ENCODE measurements at places on chromosomes 3 and 15. TPM values are rescaled to one million over a fixed set of nuclear protein-coding genes. Genes with fewer than 3 reads are reported as not detected.

DNA sequence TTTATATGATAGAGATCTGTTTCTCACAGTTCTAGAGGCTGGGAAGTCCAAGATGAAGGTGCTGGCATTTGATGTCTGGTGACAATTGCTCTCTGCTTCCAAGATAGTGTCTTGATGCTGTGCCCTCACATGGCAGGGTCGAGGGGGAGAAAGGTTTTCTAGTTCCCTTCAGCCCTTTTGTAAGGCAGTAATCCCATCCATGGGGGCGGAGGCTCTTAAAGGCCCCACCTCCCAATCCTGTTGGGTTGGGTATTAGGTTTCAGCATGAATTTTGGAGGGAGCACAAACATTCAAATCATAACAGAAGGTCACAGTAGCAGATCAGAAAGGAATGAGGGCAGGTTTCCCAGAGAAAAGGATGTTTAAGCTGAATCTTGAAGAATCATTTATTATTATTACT, 601.7 kb upstream of the ZNF717 start:
- DNase-seq, result no peak
- no peaks in the 10 kb centered on the region for H3K27me3 ChIP-seq
- no peaks in the 10 kb centered on the region for H3K4me1 ChIP-seq
- H3K27ac ChIP-seq, result no peak overlapping the region

- H3K27ac ChIP-seq, result no peak overlapping the region
- H3K4me1 ChIP-seq, result peaks cover 13% of the 10 kb centered on the region
- H3K27me3 ChIP-seq, result no peaks in the 10 kb centered on the region
- H3K36me3 ChIP-seq, result no peaks in the 10 kb centered on the region
Observed at GRCh38 chr3:98777286-98777685, 14.1 kb downstream of the ST3GAL6 start.

DNA sequence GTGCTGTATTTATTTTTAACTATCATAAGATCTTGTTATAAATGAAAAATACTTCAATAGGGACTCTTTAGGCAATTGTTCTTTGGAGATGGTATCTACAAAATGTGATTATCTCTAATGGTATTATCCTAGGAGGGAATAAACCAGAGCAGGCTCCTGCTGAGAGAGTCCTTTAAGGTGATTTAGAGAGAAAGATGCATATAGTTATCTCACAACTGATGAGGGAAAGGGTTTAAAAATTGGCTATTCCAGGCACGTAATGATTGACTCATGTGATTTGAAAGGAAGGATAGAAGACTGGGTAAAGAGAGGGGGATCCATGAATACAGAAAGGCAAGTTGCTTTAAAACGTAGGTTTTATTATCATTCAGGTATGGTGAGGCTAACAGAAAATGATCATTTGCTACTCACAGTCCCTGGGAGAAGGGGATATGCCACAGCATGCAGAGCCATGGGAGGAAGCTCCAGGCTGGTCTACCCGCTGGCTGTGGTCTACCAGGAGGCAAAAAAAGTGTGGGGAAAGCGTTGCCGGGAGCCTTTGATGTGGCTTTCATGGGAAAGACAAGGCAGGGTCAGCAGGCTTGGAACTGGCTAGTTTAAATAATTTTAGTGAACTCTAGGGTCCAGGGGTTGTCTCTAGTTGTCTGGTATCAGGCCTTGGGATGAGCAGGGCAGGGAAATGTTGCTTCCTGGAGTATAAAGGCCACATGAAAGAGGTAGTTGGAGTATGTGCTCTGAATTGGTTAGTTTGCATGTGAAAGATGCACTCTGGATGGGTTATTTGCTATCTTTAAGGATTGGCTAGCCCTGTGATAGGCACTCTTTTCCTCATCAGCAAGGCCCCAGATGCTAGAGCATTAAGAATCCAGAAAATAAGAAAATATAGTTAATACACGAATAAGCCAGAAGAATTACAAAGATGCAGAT, 798.4 kb upstream of the GRM7 start:
- no peak for DNase-seq
- H3K4me1 ChIP-seq, result no peaks in the 10 kb centered on the region
- no peaks in the 10 kb centered on the region for H3K36me3 ChIP-seq
- no peak overlapping the region for H3K27ac ChIP-seq

DNA sequence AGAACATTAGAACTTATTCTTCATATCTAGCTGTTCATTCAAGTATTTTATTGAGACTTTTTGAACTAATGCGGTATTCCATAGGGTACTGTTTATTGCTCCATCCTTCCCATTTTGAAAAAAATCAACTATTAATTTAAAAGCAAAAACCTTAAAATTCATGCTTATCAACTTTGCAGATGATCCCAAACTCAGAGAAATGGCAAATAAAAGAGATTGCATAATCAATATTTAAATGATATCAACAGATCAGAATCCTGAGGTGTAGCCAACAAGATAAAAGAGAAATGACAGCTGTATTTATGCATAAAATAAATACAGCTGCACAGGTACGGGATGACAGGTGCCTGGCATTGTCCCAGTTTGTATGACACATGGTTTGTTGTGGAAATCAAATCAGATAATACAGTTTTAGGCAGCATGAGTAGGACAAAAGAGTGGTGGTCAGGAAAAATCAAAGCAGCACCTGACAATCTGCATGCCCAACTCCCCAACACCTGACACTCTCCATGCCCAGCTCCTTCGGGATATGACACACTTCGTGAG, 42.4 kb upstream of the CMTM8 start:
- no peak overlapping the region for H3K27ac ChIP-seq
- no peaks in the 10 kb centered on the region for H3K36me3 ChIP-seq
- no peaks in the 10 kb centered on the region for H3K4me1 ChIP-seq
- no peaks in the 10 kb centered on the region for H3K27me3 ChIP-seq
- no peak for DNase-seq

- no peaks in the 10 kb centered on the region for H3K4me1 ChIP-seq
- H3K4me3 ChIP-seq, result no peak overlapping the region
- no peak for DNase-seq
- H3K36me3 ChIP-seq, result no peaks in the 10 kb centered on the region
- H3K27me3 ChIP-seq, result no peaks in the 10 kb centered on the region
Observed at GRCh38 chr3:193051314-193051713, 133.7 kb upstream of the MB21D2 start.

DNA sequence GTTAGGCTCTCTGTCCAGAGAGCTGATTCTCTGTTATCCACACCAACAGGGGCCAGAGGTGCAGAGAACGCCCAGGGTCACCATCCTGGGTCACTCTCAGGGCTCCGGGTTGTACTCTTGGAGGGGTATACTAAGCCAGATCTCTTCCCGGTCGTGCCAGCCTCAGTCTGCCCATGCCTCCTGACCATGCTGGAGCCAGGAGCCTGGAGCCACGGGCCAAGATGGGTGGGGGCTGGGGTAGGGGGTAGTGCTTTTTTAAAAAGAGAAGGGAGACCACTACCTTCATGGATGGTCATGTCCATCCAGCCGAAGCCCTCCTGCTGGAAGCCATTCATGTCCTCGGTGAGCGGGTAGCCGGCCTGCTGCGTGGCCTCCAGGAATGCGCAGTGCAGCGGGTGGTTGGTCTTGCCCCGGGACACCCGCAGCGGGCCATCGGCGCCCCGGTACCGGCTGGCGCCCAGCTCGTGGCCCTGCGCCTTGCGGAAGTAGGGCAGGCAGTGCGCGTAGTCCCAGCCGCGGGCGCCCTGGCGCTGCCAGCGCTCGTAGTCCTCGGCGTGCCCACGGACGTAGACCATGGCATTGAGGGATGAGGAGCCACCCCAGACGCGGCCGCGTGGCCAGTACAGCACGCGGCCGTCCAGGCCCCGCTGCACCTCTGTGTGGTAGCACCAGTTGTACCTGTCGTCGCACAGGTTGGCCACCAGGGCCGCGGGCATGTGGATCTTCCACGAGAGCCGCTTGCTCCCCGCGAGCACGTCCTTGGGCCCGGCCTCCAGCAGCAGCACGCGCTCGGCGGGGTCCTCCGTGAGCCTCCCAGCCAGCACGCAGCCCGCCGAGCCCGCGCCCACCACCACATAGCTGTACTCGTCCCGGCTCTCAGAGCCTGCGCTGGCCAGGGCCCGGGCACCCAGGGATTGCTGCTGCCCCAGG, 22.9 kb downstream of the CHDH start:
- DNase-seq, result peak; percentile 66
- H3K27ac ChIP-seq, result no peak overlapping the region
- no peak overlapping the region for H3K4me3 ChIP-seq
- H3K27me3 ChIP-seq, result no peaks in the 10 kb centered on the region
- H3K36me3 ChIP-seq, result no peaks in the 10 kb centered on the region
- no peaks in the 10 kb centered on the region for H3K4me1 ChIP-seq

DNA sequence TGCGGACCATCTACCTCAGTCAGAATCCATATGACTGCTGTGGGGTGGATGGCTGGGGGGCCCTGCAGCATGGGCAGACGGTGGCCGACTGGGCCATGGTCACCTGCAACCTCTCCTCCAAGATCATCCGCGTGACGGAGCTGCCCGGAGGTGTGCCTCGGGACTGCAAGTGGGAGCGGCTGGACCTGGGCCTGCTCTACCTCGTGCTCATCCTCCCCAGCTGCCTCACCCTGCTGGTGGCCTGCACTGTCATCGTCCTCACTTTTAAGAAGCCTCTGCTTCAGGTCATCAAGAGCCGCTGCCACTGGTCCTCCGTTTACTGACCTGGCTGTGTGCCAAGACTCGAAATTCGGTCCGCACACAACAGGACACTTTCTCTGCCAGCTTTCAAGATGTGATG, 21.9 kb downstream of the NRROS start:
- no peak for DNase-seq
- H3K27ac ChIP-seq, result no peak overlapping the region
- H3K27me3 ChIP-seq, result no peaks in the 10 kb centered on the region
- peaks cover 41% of the 10 kb centered on the region for H3K36me3 ChIP-seq

- H3K4me3 ChIP-seq, result no peak overlapping the region
- no peaks in the 10 kb centered on the region for H3K27me3 ChIP-seq
- no peaks in the 10 kb centered on the region for H3K36me3 ChIP-seq
- no peak for DNase-seq
- H3K27ac ChIP-seq, result no peak overlapping the region
Observed at GRCh38 chr15:100256970-100257650, 84.7 kb downstream of the ADAMTS17 start.

DNA sequence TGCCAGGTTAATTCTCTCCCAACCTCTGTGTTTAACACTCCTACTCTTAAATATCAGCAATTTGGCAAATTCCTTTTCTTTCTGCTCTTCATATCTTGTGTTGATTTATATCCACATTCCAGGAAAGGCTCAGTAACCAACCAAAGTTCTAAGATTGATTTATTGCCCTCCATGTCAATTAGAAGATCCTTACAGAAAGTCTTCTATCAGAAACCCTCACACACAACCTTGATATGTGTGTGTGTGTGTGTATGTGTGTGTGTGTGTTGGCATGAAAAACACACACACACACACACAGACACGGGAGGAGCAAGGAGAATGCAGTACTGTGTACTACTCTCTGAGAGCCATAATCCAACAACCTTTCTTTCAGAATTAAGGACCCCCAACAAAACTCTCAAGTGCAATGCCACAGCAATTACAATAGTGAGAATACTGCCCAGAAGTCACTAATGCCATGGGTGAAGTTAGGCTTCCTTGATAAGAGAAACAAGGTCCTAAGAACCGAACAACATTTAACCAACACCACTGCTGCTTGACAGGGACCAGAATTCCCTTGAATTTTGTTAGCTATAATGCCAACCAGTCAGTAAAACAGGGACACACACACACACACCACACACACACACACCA, 1.1 kb downstream of the LSAMP start:
- no peak overlapping the region for H3K4me3 ChIP-seq
- DNase-seq, result no peak
- H3K36me3 ChIP-seq, result no peaks in the 10 kb centered on the region

The SLCO2A1 gene
- 118 TPM for total RNA-seq

DNA sequence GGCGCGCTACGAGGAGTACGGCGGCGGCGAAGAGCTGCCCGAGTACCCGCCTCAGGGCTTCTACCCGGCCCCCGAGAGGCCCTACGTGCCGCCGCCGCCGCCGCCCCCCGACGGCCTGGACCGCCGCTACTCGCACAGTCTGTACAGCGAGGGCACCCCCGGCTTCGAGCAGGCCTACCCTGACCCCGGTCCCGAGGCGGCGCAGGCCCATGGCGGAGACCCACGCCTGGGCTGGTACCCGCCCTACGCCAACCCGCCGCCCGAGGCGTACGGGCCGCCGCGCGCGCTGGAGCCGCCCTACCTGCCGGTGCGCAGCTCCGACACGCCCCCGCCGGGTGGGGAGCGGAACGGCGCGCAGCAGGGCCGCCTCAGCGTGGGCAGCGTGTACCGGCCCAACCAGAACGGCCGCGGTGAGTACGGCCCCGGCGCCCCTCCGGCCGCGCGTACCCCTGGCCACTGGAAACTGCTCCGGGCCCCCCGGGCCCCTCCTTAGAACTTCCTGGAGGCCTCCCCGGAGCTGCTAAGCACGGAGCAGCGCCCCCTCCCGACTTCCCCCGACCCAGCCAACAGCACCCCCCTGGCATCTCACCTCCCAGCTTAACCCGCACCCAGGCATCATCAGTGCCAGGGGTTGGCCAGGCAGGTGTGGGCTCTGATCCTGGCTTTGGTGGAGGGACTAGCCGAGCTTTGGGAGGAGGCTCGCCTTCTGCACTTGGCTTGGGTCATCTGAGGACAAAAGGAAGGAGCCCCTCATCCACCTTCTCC, 1.4 kb downstream of the LOXL1 start:
- H3K27ac ChIP-seq, result peak overlapping the region; percentile 79
- H3K4me1 ChIP-seq, result peaks cover 41% of the 10 kb centered on the region
- no peaks in the 10 kb centered on the region for H3K36me3 ChIP-seq

The RPUSD3 gene
- 30.2 TPM for total RNA-seq

DNA sequence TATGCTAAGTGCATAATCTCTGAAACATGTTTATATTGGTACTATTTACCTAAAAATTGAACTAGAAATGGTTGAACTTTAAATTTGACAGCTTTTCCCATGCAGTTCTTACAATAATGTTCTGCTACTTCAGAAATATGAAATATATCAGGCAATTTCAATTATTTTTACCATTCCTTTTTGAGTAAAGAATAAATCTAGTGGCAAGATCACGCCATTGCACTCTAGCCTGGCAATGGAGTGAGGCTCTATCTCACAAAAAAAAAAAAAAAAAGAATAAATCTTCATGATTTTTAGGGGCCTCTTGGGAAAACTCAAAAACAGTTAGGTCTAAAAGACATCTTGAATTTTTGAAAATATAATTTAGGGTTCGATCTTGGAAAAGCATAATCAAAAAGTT, 10.6 kb upstream of the DNAAF4 start:
- H3K27me3 ChIP-seq, result no peaks in the 10 kb centered on the region
- H3K27ac ChIP-seq, result no peak overlapping the region

DNA sequence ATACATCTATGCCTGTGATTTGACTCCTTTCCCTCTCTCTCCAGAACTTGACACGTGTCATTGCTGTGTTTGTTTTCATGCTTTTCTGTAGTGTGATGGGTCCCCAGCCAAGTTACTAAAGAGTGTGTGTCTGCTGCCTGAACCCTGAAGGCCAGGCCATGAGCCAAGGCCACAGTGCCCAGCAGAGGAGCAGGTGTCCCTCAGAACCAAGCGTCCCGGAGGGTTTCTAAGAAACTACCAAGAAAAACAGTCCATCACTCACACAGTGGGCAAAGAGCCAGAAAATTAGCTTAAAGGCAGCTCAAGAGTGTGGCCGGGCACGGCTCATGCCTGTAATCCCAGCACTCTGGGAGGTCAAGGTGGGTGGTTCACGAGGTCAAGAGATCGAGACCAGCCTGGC, 35.2 kb downstream of the FBXO45 start:
- H3K27ac ChIP-seq, result no peak overlapping the region
- no peaks in the 10 kb centered on the region for H3K36me3 ChIP-seq
- H3K27me3 ChIP-seq, result no peaks in the 10 kb centered on the region
- H3K4me3 ChIP-seq, result no peak overlapping the region

The PML gene
- total RNA-seq, result 84.2 TPM

Data from spleen (tissue), 13 donors.